ENCODE measurements at places on chromosomes 2 and 18.

DNA sequence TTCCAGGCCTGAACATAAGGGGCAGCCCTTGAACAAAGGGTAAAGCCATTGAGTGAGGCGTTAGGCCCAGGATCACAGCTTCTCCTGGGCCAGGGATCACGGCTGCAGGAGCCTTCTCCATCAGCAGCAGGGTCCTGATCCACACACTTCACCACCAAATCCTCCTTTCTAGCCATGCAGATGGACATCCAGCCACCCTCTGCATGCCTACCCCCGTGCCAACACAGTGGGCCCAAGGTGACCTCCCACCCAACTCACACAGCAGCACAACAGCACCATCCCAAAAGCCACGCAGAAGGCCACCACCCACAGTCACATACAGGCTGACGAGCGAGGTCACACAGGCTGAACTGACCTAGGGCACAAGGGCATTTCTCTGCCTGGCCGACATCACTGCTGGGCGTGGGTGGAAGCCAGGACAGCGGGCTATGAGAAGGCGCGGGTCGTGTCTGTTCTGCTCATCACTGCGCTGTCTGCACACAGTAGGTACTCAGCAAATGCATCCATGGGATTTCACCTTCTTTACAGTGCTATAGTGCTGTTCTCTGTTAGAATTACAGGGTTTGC is 31.2 kb downstream of the TFCP2L1 start:
- DNase-seq = no peak

DNA sequence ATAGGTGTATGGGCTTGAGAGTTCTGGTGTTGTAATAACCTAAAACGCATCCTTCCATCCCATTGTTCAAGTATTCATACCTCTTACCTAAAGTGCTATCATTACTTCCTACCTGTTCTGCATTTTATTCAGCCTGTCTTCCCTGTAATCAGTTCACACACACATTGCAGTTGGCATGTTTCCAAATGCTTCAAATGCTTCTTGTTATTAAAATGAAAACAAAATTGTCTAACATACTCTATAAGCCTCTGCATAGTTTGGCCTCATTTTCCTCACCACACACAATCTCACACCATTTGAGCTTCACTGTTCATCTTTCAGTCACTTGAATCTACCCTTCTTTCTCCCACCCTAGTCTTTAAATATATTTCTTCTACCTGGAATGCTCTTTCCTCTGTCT is 1178.2 kb upstream of the NRXN1 start:
- DNase-seq = no peak

- DNase-seq = no peak
Observed at GRCh38 chr2:189544318-189545042, 36.1 kb downstream of the SLC40A1 start.

DNA sequence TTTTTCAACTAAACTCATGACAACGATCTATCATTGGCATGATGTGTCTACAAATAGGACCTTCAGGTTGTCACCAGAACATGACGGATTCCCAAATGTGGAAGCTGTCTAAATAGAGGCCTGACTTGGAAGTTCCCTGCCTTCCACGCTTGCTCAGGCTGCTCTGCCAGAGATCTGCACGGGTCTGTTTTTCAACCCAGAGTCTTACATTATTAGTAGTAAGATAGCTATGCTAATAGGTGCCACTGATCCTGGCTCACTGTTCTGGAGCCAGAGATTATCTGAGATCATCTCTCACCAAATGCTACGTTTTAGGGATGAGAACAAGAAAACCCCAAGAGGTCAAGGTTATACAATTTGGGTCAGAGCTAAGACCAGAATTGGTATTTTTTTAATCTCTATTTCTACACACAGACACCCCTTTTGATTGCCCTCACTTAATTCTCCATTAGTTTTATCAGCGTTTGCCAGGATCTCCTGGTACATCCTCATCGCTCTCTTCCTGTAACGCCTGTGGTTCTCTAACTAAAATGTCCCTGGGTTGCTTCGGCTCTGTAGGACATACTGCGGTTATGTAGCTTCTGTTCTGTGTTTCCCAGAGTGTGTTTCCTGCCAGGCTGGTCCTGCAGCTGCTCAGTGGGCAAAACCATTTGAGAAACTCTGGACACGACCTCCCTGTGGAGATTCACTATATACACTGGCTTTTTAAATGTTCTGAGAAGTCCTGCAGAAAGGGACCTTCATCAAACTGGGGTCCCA is 5.7 kb downstream of the CDC42EP3 start:
- no peak for DNase-seq

- no peak for DNase-seq
Observed at GRCh38 chr18:79805926-79806487, 8.3 kb downstream of the KCNG2 start.

Data from DMS79 (cell line).